Bone marrow (tissue), 2 donors: ENCODE measurements at places on chromosomes 3 and 15.

DNA sequence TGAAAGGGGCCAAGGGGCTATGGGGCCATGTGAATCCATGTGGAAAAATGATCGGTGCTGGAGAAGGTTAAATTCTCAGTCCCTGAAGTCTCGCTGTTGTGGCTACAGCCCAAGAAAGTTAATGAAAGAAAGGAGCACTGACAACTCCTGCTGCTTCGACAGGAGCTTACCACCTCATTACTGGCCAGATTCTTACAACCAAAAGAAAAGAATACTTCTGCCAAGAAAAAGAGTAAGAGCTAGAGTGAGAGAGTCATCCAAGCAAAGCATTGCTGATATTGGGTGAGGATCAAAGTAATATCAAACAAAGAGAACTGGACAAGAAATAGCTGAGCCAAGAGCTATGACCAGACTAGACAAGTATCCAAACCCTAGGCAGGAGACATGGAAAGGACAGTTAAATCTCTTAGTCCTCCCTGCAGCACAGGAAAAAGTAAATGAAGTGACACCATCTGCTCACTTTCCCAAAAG, 348.4 kb upstream of the PLSCR5 start:
- no peak for DNase-seq

GRCh38 chr3:152192050-152192449, 76.7 kb upstream of the MBNL1 start:
- no peak for DNase-seq

- DNase-seq, result no peak
Measured at GRCh38 chr3:61387817-61388216, 136.6 kb upstream of the FHIT start.

DNA sequence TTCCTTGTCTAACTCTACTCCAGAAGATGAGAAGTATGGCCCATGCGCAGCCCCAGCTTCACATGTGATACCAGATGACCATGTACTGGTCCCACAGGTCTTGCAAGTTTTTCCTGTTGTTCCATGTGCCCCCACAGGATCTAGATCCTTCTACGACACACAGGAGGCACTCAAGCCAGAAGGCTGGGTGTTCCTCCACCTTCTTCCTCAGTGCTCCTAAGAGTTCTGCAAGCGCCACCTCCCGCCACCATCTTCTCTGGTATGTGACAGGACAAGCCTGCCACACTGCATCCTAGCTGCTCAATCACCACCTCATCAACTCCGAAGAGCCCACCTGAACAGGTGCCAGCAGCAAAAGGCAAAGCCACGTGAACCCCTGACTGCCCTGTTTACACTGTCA, 43.1 kb downstream of the XXYLT1 start:
- DNase-seq, result no peak
